NCI-H2029 treated with DMSO at 0.1 percent for 48 hours (cell line): ENCODE measurements at places on chromosomes 2 and 18.

DNA sequence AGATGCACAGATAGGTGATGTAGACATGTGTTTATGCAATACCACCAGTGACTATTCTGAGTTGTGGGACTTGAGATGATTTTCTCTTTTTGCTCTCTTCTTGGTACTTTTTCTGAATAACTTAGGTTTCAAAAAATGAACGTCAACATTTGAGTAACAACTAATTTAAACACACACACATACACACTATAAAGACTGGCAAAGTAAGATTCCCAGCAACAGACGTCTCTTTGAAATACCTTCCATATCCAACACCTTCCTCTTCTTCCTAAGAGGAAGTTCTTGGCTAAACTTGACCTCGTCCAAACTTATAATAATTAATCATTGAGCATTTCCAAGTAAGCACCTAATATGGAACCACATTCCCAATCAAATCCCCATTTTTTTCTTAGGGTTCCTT, 81.6 kb upstream of the RGPD4 start:
- no peak for DNase-seq

DNA sequence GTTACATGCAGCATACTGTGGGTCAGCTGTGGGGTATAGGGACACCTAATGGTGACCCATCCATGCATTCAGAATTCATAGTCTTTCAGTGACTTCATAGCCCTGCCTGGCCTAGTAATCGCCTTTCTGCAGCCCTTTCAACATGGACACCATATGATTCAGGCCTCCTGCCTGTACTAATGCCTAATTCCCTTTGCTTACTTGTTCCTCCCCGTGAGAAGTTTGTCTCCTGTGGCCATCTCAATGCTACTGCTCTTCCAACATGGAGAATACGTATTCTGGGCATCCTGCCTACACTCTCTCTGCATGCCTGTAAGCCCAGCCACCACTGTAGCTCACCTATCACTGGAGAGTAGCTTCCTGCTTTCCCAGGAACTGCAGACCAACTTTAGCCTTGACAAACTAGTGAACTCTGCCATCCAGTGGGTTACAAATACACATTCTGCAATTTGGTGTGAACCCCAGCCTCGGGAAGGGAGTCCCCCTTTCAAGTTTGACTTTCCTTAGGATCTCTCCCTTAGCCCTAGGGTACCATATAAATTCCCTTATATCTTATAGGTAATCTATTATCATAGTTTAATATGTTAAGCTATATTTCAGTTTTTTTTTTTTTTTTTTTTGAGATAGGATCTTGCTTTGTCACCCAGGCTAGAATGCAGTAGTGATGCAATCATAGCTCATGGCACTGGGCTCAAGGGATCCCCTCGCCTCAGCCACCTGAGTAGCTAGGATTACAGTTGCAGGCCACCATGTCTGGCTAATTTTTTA, 22.3 kb downstream of the M1AP start:
- no peak for DNase-seq

DNA sequence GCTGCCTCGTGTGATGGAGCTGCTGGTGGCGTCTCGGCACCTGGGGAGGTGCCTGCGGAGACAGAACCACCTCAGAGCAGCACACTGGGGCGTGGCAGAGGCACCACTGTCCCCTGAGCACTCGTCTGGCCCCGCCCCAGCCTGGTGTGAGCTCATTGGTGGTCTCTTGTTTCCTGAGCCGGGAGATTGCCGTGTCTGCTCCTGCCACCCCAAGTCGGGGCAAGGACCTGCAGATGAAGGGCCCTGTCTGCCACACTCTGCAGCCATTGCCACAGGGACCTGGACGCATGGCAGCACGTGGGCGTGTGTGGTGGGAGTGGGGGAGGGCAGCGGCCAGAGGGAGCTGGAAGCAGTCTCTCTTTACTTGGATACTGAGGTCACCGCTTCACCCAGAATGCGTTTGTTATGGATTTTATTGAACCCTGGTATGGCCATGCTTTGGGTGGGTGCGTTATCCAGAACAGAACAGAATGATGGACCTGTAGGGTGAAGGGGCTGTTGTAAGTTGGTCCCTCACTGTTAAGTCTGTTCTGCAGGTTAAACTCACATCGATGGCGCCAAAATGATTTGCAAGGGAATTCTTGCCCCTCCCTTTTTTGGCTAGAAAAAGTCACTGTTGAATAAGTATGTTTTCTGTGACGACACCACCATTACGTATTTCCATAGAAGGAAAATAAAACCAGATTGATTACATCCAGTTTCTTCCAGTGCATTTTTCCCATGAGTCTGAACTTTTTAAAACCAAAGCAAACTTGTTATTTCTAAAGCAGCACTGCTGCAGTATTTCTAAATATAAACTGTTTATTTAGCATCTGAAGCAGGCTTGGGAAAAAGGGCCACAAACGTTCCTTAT, 92.0 kb downstream of the USP40 start:
- DNase-seq: no peak

- DNase-seq: no peak
These were observed 149.0 kb downstream of the MEIS1 start for GRCh38 chr2:66583881-66584280.

DNA sequence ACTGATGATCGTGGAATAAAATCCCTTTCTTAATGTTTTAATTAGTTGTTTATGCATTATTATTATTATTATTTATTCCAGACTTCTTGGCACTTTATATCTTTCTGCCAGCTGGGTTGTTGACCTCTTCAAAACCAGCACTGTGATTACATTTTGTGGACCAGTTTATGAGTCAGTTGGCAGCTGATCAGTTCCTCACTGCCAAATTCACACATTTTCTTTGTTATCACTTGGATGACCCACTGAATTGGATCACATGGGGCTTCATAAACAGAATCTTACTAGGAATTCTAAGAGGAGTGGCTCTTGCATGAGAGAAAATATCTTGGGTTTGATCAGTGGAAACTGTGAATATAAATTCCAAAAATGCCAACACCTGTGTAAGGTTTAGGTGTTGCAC, 321.8 kb upstream of the SPRED2 start:
- no peak for DNase-seq

DNA sequence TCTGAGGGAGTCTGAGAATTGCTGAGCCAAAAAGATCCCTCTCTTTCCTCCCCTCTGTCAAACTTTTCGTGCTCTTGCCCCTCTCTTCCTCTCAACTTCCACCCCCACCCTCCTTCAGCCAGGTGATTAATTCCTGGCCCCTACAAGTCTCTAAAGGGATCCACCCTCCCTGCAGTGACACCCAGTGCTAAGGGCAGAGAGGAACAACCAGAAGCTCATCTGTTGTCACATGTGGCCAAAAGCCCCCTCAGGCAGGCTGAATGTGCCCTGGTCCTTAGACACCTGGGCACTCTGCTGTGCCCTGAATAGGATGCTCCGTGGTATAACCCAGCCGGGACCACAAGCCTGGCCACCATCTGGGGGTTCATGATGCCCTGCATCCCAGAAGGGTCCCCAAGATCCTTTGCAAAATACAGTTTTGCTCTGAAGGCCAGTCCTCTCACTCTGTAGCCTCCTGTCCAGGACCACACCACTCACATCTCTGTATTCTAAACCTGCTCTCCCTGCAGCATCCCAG, 234.4 kb downstream of the BCL11A start:
- no peak for DNase-seq

DNA sequence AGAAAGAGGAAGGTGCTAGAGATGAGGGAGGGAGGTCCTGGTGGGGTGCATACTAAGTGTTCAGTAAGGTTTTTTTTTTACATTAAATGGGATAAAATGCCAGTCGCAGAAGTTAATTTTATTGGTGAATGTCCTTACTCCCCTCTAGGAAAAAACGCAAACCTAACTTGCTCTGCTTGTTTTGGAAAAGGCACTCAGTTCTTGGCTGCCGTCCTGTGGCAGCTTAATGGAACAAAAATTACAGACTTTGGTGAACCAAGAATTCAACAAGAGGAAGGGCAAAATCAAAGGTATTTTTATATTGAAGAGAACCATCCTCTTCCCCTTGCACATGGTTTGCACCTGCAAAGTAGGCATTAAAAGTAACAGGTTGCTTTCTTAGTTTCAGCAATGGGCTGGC, 12.7 kb upstream of the IL18R1 start:
- no peak for DNase-seq

DNA sequence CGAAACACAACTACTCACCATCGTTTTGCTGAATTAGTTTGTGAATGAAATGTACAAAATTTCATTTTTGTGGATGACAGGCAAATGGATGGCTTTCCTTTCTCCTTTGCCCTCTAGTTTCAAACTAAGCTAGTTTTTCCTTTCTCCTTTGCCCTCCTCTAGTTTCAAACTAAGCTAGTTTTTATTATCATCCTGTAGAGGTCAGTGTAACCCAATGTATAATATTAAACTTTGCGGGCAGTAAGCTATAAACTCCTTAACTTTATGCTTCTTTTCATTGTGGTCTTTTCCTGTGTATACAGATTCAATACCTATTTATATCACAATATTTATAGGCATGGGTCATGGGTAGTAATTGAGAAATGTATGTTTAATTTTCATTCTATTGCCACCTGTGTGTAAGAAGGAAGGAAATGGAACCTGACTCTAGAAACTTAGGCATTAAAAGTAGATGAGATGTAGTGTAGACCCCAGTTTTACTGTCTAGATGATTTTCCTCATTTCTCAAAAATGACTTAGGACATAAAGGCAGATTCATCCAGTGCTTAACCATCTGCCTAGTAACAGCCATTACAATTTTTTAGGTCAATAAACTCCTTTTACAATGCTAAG, 58.1 kb downstream of the MAP3K19 start:
- no peak for DNase-seq

DNA sequence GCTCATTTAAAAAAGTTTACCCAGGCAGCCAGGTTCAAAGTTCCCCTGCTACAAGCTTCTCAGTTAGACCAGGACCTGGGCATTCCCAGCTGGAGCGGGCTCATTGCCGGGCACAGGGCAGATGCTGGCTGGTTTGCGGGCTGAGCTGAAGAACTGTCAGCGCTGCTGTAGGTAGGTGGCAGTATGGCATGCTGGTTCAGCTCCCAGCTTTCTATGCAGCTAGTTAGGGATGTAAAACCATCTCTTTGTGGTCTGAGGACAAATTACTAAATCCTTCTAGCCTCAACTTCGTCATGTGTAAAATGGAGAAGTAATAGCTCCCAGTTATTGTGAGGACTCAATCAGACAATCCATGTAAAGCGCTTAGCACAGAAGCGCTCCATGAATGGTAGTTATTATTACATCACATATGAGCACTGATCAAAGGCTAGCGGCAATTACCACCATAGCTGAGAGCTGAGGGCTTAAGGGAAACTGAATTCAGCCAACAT, 2.4 kb upstream of the LDLRAD4 start:
- DNase-seq: no peak

GRCh38 chr2:86788165-86788564, 2.5 kb downstream of the CD8A start:
- no peak for DNase-seq

GRCh38 chr2:65453916-65454315, 21.5 kb upstream of the SPRED2 start:
- DNase-seq: no peak

GRCh38 chr18:12779043-12779442, 76.2 kb downstream of the PSMG2 start:
- no peak for DNase-seq

DNA sequence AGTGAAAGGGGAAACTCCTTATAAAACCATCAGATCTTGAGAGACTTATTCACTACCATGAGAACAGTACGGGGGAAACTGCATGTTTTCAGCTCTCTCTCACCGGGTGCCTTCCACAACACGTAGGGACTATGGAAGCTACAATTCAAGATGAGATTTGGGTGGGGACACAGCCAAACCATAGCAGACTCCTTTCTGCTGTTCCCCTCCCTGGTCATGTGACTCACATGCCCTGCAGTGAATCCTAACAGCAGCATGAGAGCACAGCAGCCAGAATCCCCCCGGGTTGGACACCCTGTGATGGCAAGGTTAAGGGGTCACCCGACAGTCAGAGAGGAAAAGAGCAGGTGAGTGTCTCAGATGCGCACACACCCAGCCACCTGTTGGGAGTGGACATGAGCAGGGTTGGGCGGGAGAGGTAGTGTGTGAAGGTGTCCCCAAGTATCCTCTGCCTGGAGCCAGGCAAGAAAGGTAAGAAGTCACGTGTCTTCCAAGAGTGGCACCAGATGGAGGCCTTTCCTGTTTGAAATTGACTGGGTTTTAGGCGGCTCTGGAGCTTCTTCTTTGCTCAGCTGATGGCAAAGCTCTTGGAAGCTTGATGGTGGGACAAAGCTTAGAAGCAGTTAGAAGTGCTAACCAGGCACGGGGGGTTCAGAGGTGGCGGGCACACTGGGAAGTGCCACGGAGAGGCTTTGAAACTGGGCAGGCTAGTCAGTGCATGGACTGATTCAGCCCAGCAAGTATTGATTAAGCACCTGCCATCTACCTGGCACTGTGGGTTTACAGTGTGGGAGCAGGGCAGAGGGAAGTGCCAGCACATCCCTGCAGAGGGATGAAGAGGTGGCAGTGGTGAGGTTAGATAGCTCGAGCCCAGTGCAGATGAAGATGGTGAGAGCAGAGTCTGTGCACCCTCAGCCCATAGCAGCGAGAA, 68.7 kb downstream of the RHOB start:
- no peak for DNase-seq

DNA sequence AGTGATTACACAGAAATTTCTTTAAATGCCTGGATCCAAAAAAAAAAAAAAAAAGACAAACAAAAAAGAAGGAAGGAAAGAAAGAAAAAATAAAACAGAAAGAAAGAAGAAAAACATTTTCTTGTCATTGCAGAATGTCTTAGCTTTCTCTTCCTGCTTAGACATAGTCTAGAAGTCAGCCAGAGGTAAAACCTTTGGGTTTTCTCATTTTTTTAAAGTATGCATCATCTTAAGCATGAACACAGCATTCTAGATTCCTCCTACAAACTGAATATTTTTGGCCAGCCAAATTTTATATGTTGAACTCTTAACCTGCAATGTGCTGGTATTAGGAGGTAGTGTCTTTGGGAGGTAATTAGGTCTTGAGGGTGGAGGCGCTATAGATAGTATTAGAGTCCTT, 243.9 kb downstream of the TRIB2 start:
- DNase-seq: no peak

DNA sequence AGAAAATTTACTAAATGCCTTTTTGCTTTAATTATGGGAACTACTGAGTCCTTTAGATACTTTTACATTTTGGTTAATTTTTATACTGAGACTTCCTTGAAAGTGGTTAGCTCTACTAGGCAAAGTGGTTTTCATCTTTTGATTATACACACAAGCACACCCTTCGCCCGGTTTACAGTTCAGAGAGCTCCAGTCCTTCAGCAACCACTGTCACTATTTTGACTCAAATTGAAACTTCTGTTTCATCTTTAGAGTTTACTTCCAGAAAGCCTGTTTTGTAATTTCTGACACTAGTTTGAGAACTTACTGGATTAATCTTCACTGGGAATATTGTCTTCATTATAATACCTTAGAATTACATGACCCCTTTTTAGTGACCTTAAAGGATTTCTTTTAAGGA, 140.3 kb upstream of the FOSL2 start:
- DNase-seq: no peak

GRCh38 chr2:225165052-225165451, 122.8 kb upstream of the DOCK10 start:
- no peak for DNase-seq
